Gastroesophageal sphincter (tissue), 4 donors: ENCODE measurements at places on chromosomes 5 and 9. TPM values are rescaled to one million over a fixed set of nuclear protein-coding genes. Genes with fewer than 3 reads are reported as not detected.

GRCh38 chr9:116064970-116065369 lies 88.6 kb upstream of the PAPPA start:
- no peak for ATAC-seq

DNA sequence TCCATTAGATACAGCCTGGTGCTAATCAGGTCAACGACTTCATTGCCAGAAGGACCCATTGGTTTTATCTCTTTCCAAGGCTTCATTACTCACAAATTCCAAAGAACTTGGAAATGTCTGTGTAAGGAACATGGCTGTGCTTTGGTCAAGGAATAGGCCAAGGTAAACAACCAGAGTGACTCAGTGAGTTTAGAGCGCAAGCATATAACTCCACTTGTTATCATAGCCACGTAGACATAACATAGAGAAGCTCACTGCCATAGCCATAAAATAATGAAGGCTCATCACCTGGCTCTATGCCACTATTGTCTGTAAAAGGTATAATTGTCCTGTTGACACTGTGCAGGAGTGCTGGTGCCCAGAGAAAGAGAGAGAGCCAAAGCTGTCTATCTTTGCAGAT lies 139.3 kb upstream of the PLCXD3 start:
- ATAC-seq, result no peak

DNA sequence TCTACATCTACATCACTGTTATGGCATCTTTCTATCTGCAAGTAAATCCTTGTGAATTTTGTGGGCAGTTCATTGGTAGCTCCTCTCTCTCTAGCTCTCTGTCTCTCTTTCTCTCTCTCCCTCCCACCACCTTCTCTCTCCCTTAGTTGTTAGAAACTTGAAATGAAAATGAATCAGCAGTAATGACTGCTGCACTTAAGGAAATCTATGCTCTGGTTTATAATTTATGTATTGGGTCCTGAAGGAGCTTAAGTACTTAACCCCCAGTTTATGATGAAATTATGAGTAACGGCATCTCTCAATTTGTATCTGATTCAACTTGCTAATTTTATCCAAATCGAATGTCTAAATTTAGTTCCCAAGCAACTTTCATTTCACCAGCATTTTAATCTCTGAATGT lies 52.0 kb upstream of the PTGER4 start:
- no peak for ATAC-seq

DNA sequence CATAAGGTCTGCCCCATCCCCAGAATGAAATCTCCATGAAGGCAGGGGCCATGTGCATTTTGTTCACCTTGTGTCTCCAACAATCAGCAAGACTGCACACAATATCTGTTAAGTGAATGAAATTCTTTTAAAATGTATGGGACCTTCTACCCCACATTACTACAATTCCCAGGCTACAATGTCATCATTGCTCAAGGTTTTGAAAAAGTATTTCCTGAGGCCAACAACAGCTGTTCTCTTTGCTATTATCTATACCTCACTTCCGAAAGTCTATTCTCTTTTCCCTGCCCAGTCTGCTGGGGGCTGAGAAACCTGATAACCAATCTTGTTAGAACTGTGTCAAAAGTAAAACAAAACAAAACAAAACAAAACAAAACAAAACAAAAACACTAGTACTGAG lies 29.2 kb downstream of the HOMER1 start:
- ATAC-seq, result no peak

GRCh38 chr5:116709082-116709481 lies 134.5 kb upstream of the SEMA6A start:
- ATAC-seq, result no peak

The ZNF484 gene
- total RNA-seq, result 14.3 TPM

- ATAC-seq, result no peak
Measured at GRCh38 chr9:96126321-96126881, 175.6 kb downstream of the HSD17B3 start.

DNA sequence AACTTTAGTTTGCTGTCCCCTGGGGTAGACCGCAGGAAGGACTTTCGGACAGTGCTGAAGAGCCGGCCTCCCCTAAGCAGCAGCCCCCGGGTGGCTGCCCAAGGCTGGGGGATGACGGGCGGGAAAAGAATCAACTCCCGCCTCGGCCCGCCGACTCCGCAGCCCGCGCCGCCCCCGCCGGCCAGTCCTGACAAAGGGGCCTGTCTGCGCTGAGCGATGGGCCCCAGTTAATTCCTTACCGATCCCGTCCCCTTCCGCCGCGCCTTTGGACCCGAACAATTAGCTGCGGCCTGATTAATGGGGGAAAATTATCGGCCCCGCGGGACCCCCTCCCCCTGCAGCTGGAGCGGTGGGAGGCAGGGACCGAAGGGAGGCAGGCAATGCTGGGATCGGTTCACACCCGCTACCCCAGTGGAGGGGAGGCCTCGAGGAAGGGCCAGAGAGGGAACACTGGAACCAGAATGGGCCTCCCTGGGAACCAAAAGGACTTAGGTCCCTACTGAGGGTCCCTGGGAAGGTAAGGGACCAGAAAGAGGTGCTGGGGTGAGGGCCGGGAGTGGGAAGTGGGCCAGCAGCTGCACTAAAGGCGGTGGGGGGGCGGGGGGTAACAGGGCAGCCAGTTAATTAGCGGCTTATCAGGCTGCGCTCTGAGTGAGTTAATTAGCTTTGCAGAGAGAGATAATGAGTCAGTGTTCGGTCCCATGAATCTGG lies 4.2 kb downstream of the ARID3C start:
- ATAC-seq, result no peak

- ATAC-seq, result no peak
Measured at GRCh38 chr5:79205965-79206364, 30.0 kb upstream of the JMY start.

The SPINK5 gene
- total RNA-seq, result 47.0 TPM

GRCh38 chr5:82905986-82906385 lies 171.2 kb downstream of the TMEM167A start:
- ATAC-seq, result no peak

DNA sequence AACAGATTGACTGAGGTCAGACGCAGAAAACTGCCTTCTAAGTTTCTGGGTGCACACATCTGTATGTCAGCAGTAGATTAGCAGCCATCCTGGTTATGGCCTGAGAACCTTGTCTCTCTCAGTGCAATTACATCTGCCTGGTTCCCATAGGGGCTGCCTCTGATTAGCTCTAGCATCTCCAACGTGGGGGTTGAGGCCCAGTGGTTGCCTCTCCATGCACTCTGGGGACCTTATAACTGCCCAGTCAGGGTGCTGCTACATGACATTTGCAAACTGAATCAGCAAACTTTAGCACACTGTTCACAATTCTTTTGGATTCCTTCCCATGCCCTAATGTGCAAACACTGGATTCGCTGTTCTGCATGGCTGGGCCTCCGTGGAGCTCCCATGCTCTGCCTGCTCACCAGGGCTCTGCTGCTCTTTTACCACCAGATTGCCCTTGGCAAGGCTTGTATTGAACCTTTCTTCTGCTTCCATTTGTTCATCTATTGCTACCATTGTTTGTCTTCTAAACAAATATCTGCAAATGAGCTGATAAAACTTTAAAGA lies 36.2 kb downstream of the SNX18 start:
- no peak for ATAC-seq

DNA sequence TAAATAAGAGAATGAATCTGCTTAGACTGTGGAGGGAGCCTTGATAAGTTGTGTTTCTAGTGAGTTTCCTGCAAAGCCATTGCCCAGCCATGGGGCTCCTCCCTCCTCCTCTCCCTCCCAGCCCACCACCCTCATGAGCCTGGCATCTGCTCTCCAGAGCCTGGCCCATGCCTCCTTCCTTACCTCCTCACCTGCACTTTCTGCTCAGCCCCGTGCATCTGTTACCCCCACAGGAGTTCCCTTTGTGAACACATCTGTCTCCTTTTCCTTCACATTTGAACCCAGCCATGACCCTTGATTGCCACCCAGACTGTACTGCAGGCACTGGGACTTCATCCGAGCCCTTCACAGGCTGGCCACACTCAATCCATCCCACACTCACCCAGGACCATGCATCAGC lies 395.6 kb downstream of the IRX2 start:
- no peak for ATAC-seq

The FOXD4L5 gene
- not detected for total RNA-seq

DNA sequence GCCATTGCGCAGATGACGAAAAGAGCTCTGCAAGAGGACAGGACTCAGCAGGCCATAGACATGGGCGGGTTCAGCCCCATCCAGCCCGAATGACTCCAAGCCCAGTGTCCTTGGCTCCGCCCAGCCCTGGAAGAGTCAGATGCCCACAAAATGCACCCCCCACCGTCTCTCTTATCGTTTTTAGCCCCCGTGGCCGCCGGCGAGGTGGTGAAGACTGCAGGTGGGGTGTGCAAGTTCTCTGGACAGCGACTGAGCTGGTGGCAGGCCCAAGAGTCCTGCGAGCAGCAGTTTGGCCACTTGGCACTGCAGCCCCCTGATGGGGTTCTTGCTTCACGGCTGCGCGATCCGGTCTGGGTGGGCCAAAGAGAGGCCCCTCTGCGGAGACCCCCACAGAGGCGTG lies 2.1 kb downstream of the ADGRD2 start:
- no peak for ATAC-seq

The ZDHHC11 gene
- total RNA-seq, result 2.3 TPM

The SARDH gene
- 1.2 TPM for total RNA-seq

DNA sequence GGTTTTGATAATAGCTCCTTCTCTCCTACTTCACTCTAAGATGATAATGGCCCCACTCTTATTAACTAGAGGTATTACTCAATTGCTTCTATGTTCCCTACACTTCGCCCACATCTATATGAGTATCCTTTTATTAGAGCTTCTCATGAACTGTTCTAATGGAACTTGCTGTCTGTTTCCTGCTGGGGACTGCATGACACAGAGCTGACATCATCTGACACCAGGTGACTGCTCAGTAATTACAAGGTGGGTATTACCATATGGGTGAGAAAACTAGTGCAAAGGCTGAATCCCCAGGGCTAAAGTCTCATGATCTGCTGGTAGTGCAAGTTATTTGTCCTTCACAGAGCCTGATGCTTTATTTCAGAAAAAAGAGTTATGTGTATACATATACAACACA lies 146.2 kb upstream of the PLCXD3 start:
- no peak for ATAC-seq

DNA sequence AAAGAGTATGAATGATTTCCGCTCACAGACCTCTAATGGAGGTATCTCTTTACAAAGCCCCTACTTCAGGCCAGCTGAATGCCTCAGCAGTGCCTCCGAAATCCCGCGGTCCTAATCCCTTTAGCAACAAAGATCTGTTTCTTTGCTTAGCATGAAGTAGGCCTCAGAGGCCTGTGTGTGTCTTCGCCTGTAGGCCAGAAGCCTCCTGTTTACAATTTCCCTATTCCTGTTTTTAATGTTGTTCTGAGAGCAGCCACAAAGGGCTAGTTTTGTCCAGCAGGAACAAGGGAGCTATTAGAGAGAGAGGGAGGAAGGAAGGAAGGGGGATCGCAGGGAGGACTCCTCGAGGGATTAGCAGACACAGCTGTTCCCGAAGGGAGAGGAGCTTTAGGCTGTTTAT lies 166.4 kb upstream of the SPRY4 start:
- ATAC-seq, result no peak

The CCNI2 gene
- not detected for total RNA-seq

- ATAC-seq, result no peak
Measured at GRCh38 chr5:88238732-88239131, 29.9 kb downstream of the TMEM161B start.

DNA sequence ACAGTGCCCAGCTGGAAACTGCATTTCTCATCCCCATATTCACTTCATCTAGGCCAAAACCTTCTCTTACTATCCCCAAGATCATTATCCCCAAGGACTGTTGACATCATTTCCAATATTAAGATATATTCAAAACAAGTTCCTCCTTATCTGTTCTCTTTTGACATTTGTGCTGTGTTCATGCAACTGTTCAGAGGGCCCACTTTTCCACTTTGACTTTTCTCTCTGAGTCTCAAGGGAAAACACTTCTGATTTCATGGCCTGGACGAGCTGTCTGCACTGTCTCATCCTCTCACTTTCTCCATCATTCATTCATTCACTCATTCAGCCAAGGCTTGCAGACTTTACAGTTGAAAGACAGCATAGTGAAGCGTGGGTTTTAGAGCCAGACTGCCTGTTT lies 173.7 kb upstream of the DAPK1 start:
- peak; percentile 22 for ATAC-seq
